Stimulated activated CD8-positive, alpha-beta memory T cell treated with anti-CD3 and anti-CD28 coated beads, Interleukin-7, amount 100 ng/mL, for 4 hours (primary cell): ENCODE measurements at places on chromosomes 5 and 9.

- DNase-seq: no peak
Observed at GRCh38 chr9:128553728-128554127, 1.3 kb downstream of the SPTAN1 start.

GRCh38 chr5:160940725-160941124 is 88.7 kb upstream of the ATP10B start:
- DNase-seq: no peak

DNA sequence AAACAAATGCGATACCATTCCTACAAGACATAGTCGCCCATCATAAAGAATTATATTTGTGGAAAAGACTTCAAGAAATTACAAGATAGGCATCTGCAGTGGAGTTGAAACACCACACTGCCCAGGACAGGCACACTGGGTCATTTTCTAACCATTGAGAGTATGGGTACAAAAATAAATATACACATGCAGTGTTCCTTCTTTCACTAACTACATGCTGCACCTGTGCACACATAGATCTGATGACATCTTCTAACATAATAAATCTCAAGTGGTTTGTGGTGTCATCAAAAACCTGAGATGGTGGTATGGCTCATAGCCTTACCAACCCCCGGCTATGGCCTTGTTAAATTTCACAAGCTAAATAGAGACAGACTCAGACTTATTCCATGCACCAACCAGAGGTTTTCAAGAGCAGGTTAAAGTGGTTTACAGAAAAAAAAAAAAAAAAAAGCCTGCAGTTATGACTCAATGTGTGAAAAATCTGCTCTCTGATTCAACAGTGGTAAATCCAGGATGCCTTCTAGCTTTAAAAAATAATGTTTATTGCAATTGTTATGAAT is 12.4 kb upstream of the NFIB start:
- no peak for DNase-seq

GRCh38 chr9:124208571-124208970 is 49.2 kb upstream of the NEK6 start:
- peak; percentile 17 for DNase-seq

GRCh38 chr5:32339198-32339597 is 26.5 kb upstream of the MTMR12 start:
- DNase-seq: no peak

DNA sequence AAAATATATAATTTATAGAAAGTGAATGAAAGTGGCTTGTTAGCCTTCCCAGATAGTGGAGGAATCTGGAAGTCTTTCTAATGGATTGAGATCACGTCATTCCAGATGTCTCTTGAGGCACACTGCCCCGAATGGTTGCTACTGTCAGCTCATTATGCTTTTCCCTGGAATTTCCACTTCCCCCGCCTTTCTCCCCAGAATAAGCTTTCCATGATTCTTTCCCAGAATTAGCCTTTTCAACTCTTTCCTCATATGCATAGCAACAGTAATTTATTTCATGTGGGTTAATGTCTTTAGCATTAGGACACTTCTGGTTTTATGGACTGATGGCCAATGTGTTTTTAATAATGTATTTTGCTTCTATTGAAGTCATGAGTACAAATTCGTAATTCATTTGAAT is 81.5 kb downstream of the PALM2AKAP2 start:
- no peak for DNase-seq

- no peak for DNase-seq
Observed at GRCh38 chr5:172533399-172534228, 79.3 kb upstream of the SH3PXD2B start.

GRCh38 chr5:77454123-77454522 is 38.0 kb downstream of the WDR41 start:
- DNase-seq: no peak

DNA sequence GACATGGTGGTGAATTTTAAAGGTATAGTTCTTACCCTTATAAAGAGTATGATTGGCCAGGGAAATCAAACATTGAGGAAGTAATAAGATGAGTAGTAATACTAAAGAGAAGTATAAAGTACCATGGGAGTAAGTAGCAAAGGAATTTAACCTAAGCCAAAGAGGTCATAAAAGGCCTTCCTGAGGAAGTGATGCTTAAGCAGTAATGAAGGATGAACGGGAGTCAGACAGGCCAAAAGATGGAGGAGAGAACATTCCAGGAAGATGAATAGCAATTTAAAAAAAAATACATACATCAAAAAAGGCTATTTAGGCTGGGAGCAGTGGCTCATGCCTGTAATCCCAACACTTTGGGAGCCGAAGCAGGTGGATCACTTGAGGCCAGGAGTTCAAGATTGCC is 29.0 kb downstream of the KLHL3 start:
- DNase-seq: no peak

- DNase-seq: peak; percentile 32
Observed at GRCh38 chr9:97983589-97984187, 547 bp downstream of the ANP32B start.

DNA sequence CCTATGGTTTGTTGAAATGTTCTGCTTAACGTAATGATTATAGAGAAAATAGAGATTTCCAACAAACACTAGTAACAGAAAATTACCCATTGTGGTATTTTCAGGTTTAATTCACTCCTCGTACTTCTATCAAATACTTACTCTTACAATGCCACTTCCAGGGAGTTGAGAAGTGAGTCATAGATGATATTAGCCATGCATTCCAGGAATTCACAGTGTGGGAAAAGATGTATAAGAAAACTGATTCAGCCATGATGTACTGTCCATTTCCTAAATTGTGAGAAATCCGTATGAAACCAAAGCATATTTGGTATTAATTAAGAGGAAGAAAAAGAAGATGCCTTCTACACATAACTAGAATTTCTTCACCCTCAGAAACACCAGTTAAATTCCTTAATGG is 1854.6 kb upstream of the WWC1 start:
- no peak for DNase-seq

DNA sequence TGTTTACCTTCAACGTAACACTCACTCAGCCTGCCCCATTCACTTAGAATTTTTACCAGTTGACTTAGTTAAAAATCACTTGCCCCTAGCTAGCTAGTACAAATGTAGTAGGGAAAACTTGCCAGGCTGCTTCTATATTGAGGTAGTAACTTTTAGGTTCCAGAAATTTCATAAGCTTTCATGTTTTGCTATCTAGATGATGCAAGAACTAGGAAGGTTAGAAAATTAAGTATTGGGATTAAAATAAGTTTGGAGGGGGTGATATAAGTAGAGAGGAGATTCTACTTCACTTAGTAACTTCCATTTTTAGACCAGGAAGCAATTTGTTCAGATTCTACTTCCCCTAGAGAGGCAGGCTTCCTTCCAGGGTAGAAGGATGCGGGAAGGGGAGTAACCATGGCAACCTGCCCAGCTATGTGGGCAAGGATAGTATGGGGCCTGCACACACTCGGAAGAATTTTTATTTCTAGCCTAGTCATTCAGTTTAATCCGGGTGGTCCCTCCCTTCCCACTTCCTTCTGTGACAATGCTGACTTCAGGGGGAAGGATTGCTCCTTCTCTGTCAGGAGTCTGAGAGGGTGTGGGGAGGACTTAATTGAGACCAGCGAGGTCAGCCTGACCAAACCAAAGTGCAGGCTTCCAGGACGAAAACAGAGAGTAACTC is 4.2 kb downstream of the DAB2 start:
- no peak for DNase-seq

DNA sequence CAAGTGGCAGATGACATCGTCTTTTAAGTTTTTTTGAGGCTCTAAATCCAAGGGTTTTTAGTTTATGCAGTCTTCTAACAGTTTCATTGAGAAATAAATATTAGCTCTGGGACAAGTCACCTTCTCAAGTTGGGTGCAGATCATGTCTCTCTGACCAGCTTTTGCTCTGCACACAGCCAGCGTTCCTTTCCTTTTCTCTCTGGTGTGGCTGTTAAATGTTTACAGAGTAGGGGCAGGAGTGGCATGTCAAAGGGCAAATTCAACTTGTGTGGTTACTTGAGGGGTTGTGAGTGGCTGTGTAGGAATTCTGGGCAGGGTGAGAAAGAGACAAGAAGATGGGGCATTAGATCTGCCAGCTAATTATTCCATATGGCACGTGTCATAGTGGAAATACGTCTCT is 187.5 kb upstream of the HMHB1 start:
- DNase-seq: no peak

GRCh38 chr5:660491-661030 is 32.6 kb downstream of the TPPP start:
- DNase-seq: no peak

DNA sequence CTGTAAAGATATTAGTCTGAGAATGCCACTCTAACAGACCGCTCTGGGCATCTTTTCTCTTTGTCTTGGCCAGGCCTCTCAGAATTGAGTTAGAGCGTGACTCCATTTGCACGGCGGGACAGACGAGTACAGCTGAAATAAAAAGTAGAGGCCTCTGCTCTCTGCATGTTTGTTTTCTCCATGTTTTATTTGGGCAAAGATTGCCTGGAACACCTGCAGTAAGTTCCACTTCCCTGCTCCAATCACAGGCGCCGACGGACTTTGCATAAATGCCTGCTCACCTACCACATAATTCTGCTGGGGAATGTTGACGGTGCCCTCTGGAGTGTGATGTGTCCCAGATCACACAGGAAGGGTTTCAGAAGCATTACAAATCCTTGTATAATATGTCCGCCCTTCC is 10.6 kb downstream of the SPOCK1 start:
- no peak for DNase-seq

- no peak for DNase-seq
Observed at GRCh38 chr5:77139001-77139400, 51.9 kb upstream of the ZBED3 start.

- no peak for DNase-seq
Observed at GRCh38 chr5:3428334-3428733, 167.3 kb upstream of the IRX1 start.

GRCh38 chr5:169978714-169979113 is 1.6 kb downstream of the INSYN2B start:
- DNase-seq: no peak

- DNase-seq: no peak
Observed at GRCh38 chr5:81633471-81633870, 117.4 kb downstream of the SSBP2 start.

GRCh38 chr5:154191467-154192261 is 1.1 kb downstream of the GALNT10 start:
- no peak for DNase-seq

GRCh38 chr9:15308511-15308910 is 1.5 kb upstream of the TTC39B start:
- no peak for DNase-seq

GRCh38 chr5:9621379-9621903 is 8.7 kb downstream of the TAS2R1 start:
- DNase-seq: no peak
